ENCODE measurements at places on chromosomes 4 and X.

DNA sequence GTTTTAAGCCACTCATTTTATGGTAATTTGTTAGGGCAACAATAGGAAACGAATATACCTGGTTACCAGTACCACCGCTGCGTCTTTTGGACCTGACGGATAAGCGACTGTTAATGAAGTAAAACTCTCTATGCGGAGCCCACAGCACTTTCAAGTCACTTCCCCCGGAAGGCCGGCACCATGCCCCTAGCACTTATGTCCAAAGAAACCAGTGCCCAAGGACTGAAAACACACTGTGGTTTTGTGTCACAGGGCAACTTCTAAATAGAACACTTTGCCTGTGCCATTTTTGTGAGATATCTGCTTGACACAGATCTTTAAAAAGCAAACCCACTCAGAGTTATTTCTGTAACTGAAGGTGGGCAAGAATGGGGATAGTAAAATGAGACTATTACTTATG, 22.7 kb downstream of the SH3KBP1 start:
- DNase-seq: no peak

DNA sequence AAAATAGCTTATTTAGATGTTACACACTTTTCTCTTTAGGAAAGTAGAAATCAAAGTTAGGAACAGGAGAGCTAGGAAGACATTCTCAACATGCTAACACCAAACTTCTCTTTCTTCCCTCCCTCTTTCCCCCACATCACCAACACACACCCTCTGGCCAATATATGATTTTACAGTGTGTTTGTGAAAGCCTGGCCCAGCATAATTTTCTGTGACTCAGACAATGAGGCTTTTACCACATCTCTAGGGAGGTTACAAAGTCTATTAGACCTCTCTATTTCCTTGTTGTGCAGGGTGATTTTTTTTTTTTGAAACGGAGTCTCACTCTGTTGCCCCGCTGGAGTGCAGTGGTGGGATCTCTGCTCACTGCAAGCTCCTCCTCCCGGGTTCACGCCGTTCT, 189.9 kb downstream of the AASDH start:
- no peak for DNase-seq

DNA sequence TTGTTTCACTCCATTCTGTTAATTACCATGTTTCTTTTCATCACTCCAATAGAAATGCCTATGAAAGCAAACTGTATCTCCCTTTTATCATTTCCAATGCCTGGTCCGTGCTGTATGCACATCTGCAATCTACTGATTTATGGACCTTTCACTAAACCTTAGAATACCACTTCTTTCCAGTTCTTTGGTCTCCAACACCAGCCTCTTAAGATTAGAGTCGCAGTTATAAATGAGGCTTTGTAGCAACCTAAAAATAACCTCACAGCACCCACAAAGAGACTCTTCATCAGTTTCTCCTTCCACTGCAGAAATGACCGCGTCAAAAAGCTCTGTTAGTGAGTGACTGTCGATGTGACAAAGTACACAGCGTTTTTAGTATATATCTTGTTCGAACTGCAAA, 282.6 kb downstream of the ADGRA3 start:
- no peak for DNase-seq

- no peak for DNase-seq
These were observed 2.9 kb upstream of the KLHL2 start for GRCh38 chr4:165204462-165204830.

DNA sequence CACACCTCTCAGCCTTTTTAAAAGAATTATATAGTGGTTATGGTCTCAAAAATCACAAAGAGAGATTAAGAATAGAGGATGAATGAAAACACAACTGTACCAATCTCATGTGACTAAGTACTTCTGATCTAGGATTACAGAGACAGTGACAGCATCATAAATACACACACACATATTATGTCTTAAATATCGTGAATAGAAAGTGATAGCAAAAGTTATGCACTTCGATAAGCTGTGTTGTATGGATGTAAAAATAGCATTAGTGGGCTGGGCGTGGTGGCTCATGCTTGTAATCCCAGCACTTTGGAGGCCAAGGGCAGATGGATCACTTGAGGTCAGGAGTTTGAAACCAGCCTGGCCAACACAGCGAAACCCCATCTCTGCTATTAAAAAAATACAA, 25.0 kb downstream of the GYPA start:
- DNase-seq: no peak

GRCh38 chr4:108060164-108060563, 70.5 kb downstream of the HADH start:
- DNase-seq: no peak

GRCh38 chr4:14967982-14968381, 34.3 kb upstream of the CPEB2 start:
- no peak for DNase-seq

- DNase-seq: no peak
These were observed 110.6 kb downstream of the TEX13A start for GRCh38 chrX:105109936-105110335.

DNA sequence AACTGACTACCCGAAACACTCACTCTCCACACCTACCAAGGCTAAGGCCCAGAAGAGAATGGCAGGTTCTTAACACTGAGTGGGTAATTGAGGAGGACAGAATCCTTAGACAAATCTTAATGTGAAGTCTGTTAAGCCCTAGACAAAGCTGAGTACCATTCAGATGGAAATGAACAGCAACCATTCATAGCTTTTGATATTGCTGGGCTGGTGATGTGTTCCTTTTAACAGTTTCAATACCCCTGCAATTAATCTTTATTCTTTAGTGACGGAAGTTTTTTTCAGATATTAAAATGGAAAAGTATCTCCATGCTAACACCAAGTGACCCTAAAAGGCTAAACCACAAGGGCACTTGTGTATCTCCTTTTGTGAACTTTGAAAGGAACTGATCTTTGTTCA, 334.9 kb downstream of the OPHN1 start:
- DNase-seq: no peak

- no peak for DNase-seq
These were observed 2121.0 kb downstream of the PCDH7 start for GRCh38 chr4:32841217-32841616.

- no peak for DNase-seq
These were observed 56.6 kb downstream of the ZNF827 start for GRCh38 chr4:145881989-145882388.

DNA sequence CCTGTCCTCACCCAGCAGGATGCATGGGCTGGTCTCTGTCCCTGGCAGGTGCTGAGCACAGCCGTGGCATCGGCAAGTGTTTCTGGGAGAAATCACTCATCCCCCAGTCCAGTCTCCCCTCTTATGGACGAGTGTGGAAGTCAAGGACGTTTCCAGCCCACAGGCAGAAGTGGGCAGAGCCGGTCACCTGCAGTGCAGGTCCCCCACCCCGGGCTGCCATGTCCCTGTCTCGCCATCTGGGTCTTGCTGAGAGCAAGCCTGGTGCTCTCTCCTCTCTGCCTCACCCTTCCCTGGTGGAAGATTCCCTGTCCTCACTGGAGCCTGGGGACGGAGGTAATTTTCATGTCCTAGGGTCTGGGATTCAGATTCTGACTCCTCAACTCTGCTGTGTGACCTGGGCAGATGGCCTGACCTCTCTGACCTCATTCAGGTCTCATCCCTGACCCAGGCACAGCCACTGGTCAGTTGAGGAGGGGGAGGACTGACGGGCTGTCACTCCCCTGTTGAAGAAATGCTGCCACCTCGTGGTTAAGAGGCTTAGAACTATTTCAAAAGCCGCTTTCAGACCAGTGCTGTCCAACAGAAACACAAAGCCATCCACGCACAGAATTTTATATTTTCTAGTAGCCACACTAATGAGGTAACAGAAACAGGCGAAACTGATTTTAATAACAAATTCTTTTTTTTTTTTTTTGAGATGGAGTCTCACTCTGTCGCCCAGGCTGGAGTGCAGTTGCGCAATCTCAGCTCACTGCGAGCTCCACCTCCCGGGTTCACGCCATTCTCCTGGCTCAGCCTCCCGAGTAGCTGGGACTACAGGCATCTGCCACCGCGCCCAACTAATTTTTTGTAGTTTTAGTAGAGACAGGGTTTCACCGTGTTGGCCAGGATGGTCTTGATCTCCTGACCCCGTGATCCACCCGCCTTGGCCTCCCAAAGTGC, 1.8 kb downstream of the CPZ start:
- DNase-seq: no peak

- DNase-seq: no peak
These were observed 15.2 kb downstream of the HSD17B11 start for GRCh38 chr4:87375719-87376291.

DNA sequence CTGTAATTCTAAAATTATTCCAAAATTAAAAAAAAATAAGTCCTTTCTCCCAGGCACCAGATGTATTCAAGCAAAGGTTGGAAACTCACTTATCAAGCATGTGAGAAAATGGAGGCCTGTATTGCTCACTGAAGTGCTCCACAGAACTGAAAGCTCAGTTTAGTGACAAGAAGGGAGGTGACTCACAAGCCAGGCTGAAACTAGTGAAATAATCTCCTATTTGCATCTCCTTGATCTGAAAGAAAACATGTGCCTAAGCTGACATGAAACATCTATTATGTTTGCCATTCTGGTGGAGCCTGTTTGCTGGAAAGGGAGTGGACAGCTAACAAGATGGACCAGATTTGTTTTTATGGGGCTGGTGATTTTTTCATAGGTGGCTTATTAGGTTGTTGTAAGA, 54.0 kb upstream of the AMELX start:
- no peak for DNase-seq

DNA sequence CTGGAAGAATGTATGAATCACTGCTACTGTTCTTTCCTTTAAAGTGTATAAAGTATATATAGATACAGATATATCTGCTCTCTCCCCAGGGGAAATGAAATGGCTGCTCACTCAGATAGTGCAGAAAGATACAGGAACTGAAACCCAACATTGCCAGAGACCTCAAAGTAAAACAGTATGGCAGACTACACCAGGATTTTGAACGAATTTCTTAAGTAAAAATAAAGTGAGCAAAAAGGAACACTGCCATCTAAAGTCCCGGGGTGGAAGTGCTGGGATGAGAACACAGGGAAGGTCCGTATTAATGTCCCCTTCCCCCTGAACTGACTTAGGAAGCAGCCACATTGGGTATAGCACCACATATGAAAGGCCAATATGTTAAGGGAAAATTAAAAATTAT, 93.4 kb downstream of the TMA16 start:
- DNase-seq: no peak

GRCh38 chr4:104868958-104869357, 277.7 kb upstream of the TET2 start:
- no peak for DNase-seq

DNA sequence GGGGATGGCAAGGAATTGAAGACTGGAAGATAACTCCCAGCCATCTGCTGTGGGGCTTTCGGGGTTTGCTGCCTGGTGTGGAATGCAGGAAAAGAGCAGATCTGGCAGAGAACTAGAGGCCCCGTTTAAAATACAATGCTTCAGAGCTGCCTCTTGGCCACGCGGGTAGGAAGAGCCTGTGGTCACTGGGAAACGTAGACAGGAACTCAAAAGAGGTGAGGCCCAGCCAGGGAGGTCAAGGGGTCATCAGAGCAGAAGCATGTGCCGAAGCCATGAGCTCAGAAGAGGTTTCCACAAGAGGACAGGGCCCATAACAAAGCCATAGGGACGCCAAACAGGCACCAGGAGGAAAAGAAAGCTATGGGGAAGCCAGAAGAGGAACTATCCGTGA, 14.5 kb upstream of the STS start:
- no peak for DNase-seq

- DNase-seq: no peak
These were observed 66.4 kb downstream of the DIPK2B start for GRCh38 chrX:45134315-45134731.

- DNase-seq: no peak
These were observed 578.2 kb downstream of the KLHL13 start for GRCh38 chrX:117538178-117539089.

- no peak for DNase-seq
These were observed 456.7 kb downstream of the GLUD2 start for GRCh38 chrX:121504153-121504552.

- DNase-seq: no peak
These were observed 2.8 kb downstream of the CLCN5 start for GRCh38 chrX:49925176-49925575.

- DNase-seq: no peak
These were observed 88.0 kb downstream of the ATP11C start for GRCh38 chrX:139844884-139845283.

- no peak for DNase-seq
These were observed 19.4 kb upstream of the UFSP2 start for GRCh38 chr4:185445209-185445608.

DNA sequence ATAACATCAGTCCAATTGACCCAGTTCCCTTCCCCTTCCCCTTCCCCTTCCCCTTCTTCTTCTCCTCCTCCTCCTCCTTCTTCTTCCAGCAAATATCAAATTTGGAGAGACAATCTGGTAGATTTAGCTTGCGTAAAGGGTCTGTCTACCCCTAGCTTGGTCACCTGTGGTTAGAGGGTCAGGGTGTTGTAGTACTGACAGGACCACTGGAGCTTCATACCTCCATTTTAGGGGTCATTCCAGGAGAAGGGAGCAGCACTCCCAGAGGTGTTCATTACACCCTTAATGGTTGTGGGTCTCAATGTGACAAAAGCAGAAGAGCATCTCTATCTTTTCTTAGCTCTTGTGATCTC, 3.7 kb upstream of the FGB start:
- DNase-seq: no peak

- no peak for DNase-seq
These were observed 44.5 kb upstream of the RASGEF1B start for GRCh38 chr4:81516241-81516640.

GRCh38 chr4:3070709-3071500, 3.4 kb downstream of the HTT-AS start:
- no peak for DNase-seq

GRCh38 chr4:40621592-40622512, 7.8 kb downstream of the RBM47 start:
- DNase-seq: no peak

- DNase-seq: no peak
These were observed 19.0 kb upstream of the AP1S2 start for GRCh38 chrX:15873566-15873965.

DNA sequence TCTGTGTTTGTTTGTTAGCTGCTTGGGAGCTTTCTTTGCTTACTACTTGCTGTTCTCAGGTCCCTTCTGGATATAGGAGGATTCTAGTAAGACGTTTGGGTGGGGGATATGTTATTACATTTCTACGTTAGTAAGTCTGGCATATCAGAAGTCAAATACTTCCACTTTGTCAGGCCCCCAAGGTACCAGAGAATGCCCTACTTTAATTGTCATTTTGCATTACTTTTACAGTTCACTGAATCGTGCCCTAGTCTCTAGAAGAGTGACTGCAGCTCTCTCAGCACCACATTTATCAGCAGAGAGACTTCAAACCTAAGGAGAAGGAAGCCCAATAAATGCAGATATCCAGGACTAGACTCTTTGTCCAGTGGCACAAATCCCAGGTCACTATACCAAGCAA, 54.4 kb downstream of the PCDH19 start:
- DNase-seq: no peak

DNA sequence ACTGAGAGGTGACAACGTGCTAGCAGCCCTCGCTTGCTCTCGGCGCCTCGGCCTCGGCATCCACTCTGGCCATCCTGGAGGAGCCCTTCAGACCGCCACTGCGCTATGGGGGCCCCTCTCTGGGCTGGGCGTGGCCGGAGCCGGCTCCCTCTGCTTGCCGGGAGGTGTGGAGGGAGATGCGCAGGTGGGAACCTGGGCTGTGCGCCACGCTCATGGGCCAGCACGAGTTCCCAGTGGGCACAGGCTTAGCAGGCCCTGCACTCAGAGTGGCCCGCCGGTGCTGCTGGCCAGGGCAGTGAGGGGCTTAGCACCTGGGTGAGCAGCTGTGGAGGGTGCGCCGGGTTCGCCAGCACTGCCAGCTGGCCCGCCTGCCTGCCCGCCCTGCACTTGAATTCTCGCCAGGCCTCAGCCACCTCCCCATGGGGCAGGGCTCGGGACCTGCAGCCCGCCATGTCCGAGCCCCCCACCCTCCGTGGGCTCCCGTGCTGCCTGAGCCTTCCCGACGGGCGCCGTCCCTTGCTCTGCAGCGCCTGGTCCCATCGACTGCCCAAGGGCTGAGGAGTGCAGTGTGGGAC, 148.0 kb downstream of the RAPGEF2 start:
- no peak for DNase-seq

Measured in stimulated activated CD8-positive, alpha-beta memory T cell treated with anti-CD3 and anti-CD28 coated beads, Interleukin-7, amount 100 ng/mL, for 4 hours (primary cell).